ENCODE measurements at places on chromosomes 16 and 17.

DNA sequence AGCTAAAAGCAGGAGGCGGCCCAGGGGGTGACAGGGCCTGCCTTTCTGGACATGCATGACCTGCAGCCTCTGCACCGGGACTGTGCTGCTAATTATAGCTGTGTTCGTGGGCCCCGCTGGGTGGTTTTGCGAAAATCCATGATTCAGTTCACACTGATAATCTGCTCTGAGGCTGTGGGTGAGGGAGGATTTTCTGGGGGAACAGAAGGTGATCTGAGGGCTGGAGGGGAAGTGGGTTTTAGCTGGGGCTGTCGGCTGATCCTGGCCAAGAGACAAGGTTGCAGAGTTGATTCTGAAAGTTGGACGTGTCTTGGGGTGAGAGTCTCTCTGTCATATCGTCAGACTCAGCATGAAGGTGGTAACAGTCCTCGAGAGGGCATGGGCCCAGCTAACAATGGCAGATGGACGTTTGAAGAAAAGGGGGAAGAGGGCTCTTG lies 187.5 kb upstream of the ZNF469 start:
- no peak for DNase-seq

DNA sequence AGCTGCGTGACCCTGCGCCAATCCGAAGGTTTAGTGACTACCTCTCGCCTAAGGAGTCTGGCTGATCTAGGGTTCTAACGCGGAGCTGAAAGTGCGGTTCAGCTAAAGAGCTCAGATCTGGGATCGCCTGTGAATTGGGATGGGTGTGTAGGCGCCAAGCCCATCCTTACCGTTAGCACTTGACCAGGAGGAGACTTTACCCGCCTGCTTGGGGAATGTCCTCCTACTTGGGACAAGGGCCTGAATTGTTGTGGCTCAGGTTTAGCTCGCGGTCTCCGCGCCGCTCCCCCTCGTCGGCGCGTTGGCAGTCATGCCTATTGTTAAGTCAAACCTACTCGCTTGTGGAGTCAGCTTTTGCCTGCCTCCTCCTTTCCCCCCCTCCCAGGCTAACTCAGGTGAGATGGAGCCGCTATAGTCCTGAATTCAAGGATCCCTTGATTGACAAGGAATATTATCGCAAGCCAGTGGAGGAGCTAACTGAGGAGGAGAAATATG lies 480 bp downstream of the MRPS7 start:
- no peak for DNase-seq

- DNase-seq = no peak
Measured at GRCh38 chr17:13194887-13195286, 177.1 kb upstream of the ELAC2 start.

DNA sequence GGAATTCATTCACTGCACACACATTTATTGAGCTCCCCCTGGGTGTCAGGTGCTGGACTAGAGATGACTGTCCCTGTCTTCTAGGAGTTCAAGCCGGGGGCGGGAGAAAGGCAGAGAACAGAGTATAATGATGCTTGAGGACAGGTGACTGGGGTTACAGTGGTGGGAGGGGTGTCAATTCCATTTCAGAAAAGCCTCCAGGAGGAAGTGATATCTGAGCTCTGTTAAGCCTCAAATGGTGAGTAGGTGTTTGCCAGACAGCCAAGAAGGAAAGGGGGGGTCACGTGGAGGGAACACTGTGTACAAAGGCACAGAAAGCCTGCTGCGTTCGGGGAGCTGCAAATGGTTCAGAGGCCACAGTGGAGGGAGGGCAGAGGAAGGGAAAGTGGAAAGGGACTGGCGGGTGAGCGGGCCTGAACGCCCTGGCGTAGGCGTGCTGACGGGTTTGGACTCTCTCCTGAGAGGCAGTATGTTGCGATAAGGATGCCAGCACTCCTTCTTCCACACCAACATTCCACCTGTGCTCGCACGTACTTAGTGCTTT lies 9.7 kb upstream of the NXPH3 start:
- DNase-seq = no peak

- no peak for DNase-seq
Measured at GRCh38 chr16:9275377-9275776, 183.9 kb downstream of the HAPSTR1 start.

GRCh38 chr16:17804857-17805256 lies 334.1 kb upstream of the XYLT1 start:
- DNase-seq = no peak

- peak; percentile 65 for DNase-seq
Measured at GRCh38 chr16:75566758-75567255, 628 bp downstream of the GABARAPL2 start.

GRCh38 chr17:81608082-81608481 lies 28.8 kb downstream of the NPLOC4 start:
- DNase-seq = no peak

GRCh38 chr16:67345401-67345800 lies 18.8 kb downstream of the LRRC36 start:
- no peak for DNase-seq

- no peak for DNase-seq
Measured at GRCh38 chr16:68019167-68019680, 3.5 kb upstream of the DPEP2NB start.

All from hematopoietic multipotent progenitor cell treated with erythropoietin and hydrocortisone succinate and interleukin-3 and kit ligand, for 17 days (in vitro differentiated cells).